ENCODE measurements at places on chromosomes 3 and 15.
A peak's percentile ranks its signal among the peaks of the same experiment; 100 is the strongest.

GRCh38 chr3:100972301-100972844 is 20.8 kb downstream of the ABI3BP start:
- DNase-seq, result no peak

- peak; percentile 76 for DNase-seq
Observed at GRCh38 chr3:139540651-139541531, 1.3 kb upstream of the RBP1 start.

DNA sequence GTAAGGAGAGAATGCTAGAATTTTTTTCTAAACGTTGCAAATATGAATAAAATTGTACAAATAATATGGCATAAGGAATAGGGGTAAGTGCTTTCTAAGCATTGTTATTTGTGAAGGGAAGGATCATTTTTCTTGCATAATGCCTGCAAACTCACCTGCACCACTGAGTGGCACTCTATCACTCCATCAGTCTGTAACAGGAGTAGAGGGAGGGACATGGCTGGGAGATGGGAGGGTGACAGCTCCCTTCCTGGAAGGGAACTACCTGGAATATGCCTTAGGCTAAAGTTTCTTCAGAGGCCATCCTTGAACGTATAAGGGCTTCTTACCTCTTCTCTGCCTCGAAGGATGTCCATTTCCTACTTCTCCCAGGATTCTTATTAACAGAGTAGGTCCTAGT is 3.0 kb downstream of the NAALADL2 start:
- no peak for DNase-seq

DNA sequence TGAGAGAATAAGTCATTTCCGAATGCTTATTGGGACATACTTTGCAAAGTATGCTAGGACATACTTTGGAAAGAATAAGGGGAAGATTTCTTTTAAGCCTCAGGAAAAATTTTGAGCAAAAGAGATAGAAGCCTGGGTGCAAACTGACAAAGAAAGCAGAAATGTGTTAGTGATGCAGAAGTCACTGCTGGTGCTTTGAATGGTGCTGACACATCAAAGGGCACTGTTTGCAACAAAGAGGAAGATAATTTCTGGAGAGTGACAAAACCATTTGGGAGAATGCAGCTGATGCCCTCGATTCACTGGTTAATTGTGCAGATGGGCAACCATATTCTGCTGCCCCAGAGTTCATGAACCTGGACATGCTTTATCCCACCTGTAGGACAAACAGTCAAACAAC is 11.0 kb upstream of the RAP2B start:
- no peak for DNase-seq

DNA sequence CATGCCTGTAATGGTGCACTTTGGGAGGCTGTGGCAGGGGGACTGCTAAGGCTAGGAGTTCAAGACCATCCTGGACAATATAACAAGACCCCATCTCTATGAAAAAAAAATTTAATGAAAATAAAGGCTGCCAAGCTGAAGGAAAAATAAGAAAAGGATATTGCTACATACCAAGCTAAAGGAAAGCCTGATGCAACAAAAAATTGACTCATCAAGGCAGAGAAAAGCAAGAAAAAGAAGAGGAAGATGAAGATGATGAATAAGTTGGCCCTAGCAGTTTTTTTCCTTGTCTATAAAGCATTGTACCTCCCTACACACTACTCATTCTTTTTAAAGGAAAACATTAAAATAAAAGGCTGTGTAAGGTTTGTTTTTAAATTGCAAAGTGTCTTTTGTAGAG is 441.9 kb upstream of the MDFIC2 start:
- DNase-seq, result no peak

GRCh38 chr3:134898181-134898754 is 103.2 kb downstream of the EPHB1 start:
- DNase-seq, result no peak

DNA sequence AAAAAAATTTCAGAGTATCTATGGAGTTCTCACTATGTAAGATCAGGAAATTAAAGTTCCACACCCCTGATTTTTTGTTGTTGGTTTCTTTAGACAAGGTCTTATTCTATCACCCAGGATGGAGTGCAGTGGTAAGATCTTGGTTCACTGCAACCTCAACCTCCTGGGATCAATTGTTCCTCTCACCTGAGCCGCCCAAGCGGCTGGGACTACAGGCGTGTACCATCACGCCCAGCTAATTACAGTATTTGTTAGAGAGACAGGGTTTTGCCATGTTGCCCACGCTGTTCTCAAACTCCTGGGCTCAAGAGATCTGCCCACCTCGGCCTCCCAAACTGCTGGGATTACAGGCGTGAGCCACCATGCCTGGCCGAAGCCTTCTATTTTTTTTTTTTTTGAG is 12.4 kb downstream of the QRICH1 start:
- no peak for DNase-seq

DNA sequence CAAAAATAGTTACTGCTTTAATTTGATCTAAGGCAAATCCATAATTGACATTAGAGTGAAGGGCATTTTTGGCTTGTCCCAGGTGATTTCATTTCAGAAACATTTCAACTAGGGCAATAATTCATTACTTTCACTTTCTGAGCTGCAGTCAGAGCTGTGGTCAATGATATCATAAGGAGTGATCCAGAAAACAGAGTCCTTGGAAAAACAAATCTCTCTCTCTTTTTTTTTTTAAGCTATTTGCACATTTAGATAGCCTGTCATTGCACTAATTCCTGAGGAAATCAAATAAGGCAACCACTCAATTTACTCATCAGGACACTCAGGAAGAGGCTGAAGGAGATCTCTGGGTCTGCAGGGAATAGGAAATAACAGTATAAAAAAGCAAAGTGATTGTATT is 269.5 kb upstream of the LRRC3B start:
- no peak for DNase-seq

GRCh38 chr3:132386259-132386658 is 31.0 kb upstream of the DNAJC13 start:
- DNase-seq, result no peak

DNA sequence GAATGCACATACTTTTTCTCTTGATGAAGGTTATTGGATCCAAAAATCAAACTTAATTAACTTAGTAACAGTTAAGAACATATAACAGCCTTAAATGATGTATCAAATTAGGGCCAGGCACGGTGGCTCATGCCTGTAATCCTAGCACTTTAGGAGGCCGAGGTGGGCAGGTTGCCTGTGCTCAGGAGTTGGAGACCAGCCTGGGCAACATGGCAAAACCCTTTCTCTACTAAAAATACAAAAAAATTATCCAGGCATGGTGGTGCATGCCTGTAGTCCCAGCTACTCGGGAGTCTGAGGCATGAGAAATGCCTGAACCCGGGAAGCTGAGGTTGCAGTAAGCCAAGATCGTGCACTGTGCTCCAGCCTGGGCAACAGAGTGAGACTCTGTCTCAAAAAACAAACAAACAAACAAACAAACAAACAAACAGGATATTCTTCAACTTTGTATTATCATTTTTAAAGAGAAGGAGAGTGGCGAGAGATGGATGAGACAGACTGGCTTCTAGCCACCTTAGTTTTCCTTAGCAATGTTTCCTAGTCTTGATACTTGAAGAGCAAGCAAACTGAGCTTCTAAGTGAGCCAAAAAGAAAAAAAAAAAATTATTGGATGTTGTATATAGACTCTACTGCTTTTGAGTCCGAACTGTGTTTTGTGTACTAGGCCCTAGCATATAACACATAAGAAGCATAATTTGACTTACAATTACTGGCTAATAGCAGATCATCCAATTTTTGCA is 13.8 kb downstream of the SPRED1 start:
- no peak for DNase-seq

GRCh38 chr3:168974617-168975403 is 688.7 kb downstream of the MECOM start:
- DNase-seq, result no peak

- no peak for DNase-seq
Observed at GRCh38 chr3:137771401-137772213, 7.5 kb downstream of the SOX14 start.

DNA sequence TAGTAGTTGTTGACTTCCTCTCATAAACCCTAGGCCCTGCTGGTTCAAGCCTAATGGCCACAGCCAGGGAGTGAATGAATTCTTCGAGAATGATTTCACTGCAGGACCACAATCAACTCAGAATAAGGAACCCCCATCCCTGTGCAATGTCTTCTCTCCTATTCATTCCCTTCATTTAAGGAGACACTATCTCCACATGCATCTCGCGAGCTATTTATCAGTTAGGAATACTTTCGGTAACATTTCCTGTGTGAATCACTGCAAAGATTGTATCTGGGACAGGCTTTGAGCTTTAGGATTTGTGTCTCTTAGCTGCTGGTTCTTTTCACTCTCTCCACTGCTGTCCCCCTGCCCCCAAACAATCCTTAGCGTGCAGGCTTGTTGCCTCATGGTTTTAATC is 94.4 kb downstream of the MYLK start:
- DNase-seq, result no peak
